Sigmoid colon (tissue), 7 donors: ENCODE measurements at places on chromosomes 6 and 20.

GRCh38 chr6:49468042-49468441 lies 4.9 kb downstream of the CENPQ start:
- DNase-seq, result no peak

DNA sequence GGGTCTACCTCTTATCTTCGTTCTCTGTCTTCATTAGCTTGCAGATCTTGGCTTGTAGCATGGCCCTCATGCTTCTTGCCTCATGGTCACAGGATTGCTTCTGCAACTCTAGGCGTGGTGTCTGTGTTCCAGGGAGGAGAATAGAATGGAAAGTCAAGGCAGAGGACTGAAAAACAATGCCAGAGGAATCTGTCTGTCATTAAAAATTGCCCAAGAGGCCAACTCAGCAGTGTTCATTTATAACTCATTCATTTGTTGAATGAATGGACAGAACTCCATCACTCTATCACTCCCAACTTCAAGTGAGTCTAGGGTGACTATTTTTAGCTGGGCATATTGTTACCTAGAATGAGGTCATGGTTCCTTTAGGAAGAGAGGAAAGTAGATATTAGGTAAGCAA lies 179.6 kb downstream of the UST start:
- no peak for DNase-seq

- DNase-seq, result no peak
Measured at GRCh38 chr6:170407200-170407599, 100.6 kb downstream of the FAM120B start.

DNA sequence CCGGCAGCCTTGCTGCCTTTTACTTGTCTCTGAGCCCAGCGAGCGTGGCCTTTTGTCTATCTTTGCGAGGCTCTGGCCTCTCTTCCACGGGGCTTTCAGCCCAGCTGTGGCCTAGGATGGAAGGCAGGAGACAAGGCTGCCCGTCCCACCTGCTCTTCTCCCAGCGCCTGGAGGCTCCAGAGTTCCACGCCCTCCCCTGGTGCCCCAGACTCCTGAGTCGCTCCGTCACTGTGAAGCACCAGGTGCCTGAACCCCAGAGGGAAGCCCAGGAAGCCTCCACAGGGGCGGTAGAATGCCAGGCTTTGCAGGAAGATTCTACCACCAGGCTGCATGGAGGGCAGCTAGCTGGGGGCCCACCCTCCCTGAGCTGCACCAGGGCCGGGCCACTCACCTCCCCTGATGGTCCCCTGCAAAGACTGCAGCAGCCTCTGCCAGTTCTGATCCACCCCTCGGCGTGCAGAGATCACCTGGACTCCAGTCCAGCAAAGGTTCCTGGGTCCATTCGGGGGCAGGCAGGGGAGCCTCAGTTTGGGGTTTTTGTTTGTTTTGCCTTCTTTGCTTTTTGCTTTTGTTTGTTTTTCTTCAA lies 384.6 kb downstream of the CDH4 start:
- DNase-seq, result no peak

DNA sequence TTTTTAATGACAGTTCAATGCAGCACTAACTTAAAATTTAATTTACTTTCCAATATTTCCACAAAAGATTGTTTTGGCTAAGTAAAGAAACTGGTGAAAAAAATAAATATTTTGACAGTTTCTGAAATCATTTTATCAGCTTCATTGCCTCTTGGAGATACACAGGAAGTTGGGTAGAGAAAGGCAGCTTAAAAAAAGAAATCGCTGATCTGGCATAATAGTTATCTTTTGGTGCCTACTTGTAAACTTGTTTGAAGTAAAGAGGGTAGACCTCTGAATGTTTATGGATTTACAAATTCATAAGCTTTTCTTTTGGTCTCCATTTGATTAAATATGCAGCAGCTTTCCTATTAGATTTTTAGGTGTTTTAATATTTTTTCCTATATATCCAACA lies 103.4 kb downstream of the RTN4IP1 start:
- no peak for DNase-seq

- DNase-seq, result no peak
Measured at GRCh38 chr6:143468026-143468425, 17.4 kb downstream of the PEX3 start.

DNA sequence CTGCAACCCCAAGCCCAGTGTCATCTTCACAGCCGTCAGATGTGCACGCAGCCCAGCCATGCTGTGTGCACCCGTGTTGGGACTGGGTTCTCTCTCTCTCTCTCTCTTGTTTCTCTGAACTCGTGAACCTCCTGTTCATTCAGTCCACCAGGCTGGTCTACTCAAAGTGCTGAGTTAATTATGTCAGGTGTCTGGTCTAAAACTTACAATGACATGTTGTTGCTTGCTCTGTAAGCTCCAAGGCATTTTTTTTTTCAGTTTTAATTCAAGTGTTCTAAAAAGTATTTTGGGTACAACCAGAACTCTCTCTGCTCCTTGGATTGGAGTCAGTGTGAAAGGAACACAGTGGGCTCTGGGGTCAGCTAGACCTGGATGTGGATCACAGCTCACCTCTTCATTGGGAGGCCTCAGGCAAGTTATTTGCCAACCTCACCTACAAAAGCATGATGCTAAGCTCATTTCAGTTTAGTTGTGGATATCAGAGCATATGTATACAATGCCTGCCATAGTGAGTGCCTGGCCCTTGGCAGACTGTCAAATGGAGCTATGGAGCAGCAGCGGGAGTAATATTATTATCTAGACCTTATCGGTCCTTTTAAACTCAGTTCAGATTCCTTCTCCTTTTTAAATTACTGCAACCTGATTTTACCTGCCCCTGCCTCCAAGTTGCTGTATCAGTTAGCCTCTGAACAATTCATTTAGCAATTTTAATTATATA lies 59.5 kb downstream of the PLEKHG1 start:
- DNase-seq, result no peak

- no peak for DNase-seq
Measured at GRCh38 chr6:28729501-28730402, 194.0 kb downstream of the TRIM27 start.

- DNase-seq, result no peak
Measured at GRCh38 chr6:46058951-46059350, 43.3 kb upstream of the CLIC5 start.

- DNase-seq, result no peak
Measured at GRCh38 chr6:36169023-36170007, 27.2 kb upstream of the BRPF3 start.

DNA sequence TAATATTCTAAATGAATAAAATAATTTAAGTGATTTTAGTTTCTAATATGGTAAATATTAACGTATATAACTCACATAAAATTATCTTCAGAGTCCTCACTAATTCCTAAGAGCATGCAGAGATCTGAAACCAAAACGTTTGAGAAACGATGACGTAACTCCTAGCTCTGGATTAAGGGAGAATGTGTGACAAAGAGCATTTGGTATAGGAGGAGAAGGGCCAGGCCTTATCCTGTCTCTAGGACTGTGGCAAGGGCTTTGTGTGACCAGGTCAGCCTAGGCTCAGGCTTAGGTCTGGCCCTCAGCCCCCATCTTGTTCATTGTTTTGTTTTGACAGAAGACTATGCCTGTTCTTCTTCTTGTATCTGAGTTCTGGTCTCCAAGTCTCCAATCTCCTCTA lies 19.2 kb upstream of the POLR1H start:
- DNase-seq, result no peak

DNA sequence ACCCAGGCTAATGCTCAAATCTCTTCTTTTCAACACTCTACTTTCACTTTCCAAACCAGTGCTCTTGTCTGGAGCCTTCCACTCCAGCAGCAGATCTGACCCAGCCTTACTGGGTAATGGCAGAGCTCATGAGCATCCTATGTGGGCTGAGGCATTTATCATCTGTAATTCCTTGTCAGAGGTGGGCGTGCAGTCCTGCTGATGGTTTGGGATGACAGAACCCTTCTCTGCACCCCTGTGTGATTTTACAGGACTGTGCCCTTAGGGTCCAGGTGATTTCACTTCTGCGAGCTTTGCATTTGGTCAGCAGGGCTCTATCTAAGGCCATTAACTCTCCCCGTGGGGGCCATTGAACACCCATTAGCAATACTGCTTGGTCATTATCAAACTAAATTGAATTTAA lies 55.4 kb downstream of the LAMA4 start:
- no peak for DNase-seq

DNA sequence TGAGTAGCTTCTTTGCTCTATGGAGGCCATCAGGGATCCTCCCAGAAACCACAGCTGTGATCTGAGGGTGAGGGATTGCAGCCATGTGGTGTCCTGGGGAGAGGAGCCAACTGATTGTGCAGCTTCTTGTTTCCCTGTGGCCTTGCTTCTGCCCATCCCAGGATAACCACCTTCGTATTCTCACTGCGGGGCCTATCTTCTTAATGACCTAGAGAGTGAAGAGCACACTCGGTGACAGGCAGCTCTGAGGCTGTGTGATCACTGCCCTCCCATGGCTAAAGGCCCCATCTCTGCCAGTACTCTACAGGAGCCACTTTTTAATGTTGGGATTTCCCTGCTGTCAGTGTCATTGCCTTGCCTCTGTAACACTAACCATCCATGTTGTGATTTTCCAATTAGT lies 5.3 kb upstream of the RAET1L start:
- no peak for DNase-seq

DNA sequence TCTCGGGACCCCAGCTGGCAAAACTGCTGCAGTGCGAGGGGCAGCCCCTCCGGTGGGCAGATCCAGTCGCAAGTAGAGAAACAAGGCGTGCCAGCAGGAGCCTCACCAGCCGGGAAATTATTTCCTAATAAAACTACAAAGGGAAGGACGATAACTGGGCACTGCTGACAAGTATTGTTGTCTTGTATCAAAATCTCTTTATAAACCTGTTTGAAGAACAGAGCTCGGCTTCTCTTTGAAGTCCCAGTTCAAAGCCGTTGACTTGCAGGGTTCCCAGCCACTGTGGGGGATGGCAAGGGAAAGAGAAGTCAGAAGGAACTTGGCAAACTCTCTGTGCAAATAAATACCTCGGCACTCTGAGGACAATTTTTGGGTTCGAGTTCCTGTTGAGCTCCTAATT lies 504.5 kb downstream of the CD83 start:
- no peak for DNase-seq

DNA sequence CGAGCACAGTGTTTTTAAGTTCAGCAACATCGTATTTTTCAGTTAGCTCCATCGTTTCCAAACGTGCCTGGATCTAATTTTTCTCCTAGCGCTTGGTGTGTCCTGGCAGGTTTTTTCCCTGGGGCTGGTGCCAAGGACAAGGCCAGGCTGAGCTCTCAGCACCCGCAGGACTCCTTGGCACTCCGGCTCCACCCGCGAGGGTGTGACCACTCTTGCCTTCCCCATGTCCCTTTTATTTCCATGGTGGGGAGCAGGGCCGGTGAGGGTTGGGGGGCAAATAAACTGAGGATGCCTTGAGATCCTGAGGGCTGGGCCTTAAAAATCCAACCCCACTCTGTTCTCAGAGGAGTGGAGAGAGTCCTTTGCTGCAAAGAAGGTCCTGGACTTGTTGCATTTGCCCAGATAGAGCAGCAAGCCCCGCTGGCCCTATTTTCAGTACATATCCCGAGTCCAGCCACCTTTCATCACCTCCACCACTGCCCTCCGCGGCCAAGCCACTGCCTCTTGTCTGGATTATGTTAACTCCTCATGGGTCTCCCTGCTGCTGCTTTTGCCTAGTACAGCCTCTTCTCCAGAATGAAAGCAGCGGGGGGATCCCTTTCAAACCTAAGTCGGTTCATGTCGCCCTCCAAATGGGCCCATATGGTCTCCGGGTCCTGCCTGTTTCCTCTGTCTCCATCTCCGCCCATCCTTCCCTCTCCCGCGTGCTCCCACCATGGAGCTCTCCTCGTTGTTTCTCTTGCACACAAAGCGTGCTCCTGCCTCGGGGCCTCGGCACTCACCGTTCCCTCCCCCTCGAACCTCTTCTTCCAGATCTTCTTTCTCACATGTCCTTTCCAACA lies 4.5 kb upstream of the RAB44 start:
- peak; percentile 71 for DNase-seq

DNA sequence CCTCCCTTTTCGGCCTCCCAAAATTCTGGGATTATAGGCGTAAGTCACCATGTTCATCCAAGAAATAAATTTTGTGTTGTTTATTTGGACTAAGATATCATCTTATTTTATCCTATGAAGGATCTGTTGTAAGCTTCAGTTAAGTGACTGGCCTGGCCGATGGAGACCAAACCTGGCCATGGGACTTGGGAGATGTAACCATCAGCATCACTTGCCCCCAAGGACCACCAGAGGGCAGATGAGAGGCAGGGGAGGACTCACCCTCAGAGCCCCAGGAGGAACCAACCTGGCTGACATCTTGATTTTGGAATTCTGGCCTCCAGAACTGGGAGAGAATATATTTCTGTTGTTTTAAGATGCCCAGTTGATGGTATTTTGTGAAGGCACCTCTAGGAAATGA lies 266.7 kb downstream of the CDH26 start:
- DNase-seq, result no peak

DNA sequence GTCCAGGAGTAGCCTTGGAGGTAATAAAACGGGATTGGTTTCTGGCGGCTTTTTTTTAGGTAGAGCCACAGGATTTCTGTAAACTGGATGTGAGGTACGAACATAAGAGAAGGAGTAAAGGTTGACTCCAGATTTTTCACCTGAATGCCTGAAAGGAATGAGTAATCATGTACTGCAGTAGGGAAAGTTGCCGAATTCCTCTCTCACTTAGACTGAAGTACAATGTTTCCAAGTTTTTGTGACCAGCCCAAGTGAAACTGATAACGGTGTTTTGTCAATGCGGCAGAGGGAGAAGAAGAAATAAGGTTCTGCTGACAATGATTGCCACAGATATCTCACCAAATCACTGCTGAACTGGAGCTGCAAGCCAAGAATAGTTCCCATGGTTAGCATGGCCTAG lies 75.0 kb downstream of the VTA1 start:
- DNase-seq, result no peak

DNA sequence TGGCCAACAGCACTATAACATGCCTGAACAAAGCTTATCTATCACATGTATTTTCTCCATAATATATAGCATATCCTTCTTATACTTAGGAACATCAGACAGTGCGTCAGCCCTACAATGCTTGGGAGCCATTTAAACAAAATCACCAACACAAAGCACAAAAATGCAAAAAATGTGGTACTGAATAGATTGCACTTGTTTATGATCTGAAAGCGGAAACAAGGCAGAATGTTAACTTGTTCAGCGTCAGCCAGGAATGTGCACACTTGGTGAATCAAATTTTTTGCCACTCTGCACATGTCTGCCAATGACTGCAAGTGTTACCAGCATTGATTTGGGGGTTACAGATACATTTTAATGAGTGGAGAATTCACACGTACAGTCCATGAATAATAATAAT lies 14.8 kb downstream of the SLC35A1 start:
- DNase-seq, result no peak

DNA sequence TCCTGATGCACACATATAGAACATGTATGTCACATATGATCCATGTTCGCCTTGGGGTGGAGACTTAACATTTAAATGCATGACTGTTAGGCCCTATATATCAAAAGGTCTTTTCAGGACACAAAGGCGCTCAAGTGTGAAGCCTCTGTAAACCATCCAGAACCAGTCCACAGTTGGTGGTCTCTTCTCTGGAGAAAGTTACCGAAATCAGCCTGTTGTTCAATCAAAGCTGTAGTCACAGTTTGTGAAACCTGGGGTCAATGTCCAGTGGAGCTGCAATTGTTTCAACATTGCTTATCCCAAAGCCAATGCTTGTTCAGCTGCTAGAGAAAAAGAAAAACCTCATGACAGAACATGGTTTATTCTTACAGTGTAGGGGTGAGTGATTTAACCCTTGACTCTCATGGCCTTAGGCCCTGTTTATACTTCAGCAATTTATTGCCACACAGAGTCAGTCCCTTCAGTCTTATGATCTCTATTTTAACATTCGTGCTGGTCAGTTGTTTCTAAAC lies 193.6 kb upstream of the CST7 start:
- no peak for DNase-seq
